Stimulated activated CD4-positive, alpha-beta T cell treated with anti-CD3 and anti-CD28 coated beads, TNF-alpha, amount 100 ng/mL, for 24 hours (primary cell): ENCODE measurements at places on chromosomes 1 and 21.
A peak's percentile ranks its signal among the peaks of the same experiment; 100 is the strongest.

- no peak for DNase-seq
These were observed 44.1 kb downstream of the ERG start for GRCh38 chr21:38454161-38454560.

- DNase-seq: no peak
These were observed 50.3 kb downstream of the PTBP2 start for GRCh38 chr1:96771847-96772246.

DNA sequence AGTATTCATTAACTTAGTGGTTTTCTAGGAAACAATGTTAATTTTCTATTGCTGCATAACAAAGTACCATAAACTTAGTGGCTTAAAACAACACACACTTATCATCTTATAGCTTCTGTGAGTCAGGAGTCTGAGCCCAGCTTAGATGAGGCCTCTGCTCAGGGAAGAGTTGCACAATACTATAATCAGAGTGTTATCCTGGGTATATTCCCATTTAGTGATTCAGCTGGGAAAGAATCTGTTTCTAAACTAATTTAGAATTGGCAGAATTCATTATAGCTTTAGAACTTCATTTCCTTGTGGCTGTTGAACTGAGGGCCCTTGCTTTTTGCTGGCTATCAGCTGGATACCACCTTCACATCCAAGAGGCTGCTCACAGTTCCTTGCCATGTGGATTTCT is 515.5 kb downstream of the BRINP3 start:
- DNase-seq: no peak

DNA sequence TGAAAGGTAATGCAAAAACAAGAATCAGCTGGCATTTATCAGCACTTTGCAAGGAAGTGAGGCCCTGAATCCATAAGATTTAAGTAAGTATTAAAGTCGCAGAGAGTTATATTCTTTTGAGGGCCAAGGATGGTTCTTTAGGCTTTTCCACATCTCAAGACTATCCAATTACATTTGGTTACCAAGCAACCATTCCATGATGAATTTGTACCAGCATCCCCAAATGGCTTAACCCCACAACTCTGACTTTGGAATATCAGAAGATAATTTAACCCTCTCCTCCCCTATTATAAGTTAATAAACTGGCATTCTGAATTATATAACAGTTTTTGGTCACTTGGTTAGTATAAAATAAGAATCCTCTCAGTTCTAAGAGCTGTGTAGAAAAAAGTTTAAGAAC is 2.8 kb downstream of the PHTF1 start:
- DNase-seq: no peak

DNA sequence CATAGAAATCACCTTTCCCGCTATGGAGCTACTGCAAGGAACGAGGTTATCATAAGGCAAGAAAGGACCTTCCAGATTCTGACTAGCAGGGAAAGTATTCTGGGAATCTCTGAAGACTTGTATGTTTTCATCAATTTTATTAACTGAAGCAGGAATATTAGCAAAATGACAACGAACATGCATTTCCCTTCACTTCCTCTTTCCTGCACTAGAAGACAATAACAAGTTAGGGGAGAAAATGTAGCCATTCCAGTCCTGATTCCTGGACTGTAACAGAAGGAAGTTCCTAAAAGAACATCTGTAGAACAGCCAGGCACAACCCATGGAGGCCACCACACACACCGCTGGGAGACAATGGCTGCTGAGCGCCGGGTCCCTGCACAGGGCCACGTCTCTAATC is 106.8 kb downstream of the RAVER2 start:
- no peak for DNase-seq

GRCh38 chr1:53938136-53938830 is 7.2 kb downstream of the IFT25 start:
- no peak for DNase-seq

DNA sequence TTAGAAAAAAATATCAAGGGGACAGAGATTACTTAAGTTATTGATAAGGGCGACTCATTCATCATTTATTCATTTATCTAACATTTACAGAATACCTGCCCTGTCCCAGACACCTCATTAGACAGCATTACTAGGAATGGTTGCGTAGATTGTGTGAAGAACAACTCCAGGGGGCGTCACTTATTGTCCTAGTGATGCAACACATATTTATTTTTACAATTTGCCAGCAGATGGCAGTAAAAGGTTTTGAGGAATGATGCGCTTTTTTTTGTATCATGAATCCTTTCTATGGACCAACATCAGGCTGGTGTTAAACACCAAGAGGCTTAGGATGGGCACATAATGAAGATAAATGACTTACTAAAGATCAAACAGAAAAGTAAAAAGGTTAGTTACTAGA is 5.5 kb downstream of the NCAM2 start:
- DNase-seq: no peak

GRCh38 chr1:2132222-2133038 is 62.1 kb downstream of the FAAP20 start:
- no peak for DNase-seq

DNA sequence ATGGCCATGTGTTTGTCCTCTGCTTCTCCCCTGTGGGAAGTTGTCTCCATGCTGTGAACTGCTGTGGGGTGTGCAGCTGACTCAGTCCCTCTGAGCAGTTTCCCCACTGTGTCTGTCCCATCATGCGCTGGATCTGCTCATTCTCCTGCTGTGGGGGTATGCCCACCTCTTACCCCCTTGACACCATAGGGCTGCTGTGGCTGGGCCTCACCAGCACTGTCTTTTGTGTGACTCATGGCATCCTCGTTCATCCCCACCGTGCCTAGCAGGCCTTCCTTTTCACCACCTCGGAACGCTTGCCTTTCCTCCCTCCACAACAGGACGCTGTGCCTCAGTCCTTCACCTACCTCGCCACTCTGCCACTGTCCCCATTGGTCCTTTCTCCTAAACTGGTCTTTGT is 27.3 kb downstream of the VANGL2 start:
- no peak for DNase-seq

DNA sequence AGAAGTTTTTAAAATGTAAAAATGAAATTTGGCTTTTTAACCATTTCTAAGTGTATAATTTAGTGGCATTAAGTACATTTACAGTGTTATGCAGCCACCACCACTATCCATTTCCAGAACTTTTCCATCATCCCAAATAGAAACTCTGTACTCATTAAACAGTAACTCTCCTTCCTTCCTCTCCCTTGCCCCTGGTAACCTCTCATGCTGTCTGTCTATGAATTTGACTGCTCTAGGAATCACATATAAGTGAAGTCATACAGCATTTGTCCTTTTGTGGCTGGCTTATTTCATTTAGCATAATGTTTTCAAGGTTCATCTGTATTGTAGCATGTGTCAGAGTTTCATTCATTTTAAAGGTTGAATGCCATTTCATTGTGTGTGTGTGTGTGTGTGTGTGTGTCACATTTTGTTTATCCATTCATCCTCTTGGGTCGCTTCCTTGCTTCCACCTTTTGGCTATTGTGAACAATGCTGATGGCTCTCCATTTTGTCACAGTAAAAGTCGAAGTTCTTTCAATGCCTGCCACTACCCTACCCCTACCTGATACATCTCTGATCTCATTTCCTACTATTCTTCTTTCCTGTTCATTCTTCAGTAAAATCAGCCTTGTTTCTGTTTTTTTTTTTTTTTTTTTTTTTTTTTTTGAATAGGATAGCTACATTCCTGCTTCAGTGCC is 45.3 kb downstream of the F3 start:
- DNase-seq: no peak

- DNase-seq: peak; percentile 44
These were observed 103.2 kb upstream of the ZNF644 start for GRCh38 chr1:91124989-91125417.

DNA sequence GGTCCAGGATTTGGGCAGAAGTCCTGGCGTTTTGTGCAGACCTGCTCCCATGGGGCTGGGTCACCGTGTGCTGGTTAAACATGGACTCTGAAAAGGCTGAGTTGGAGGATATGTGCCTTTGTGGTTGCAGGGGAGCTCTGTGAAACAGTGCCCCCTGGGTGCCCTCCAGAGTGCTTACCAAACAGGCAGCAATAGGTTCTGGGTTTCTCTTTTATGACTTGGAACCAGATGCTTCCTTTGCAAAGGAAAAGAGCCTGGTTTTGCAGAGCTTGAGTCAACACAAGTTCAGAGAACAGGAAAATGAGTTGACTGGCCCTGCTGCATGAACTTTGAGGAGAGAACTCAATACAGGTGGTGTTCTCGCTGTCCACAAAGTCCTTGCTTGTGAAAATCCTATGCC is 288.9 kb downstream of the TM2D1 start:
- DNase-seq: no peak
